SJCRH30 (cell line): ENCODE measurements at places on chromosomes 16 and 17.

DNA sequence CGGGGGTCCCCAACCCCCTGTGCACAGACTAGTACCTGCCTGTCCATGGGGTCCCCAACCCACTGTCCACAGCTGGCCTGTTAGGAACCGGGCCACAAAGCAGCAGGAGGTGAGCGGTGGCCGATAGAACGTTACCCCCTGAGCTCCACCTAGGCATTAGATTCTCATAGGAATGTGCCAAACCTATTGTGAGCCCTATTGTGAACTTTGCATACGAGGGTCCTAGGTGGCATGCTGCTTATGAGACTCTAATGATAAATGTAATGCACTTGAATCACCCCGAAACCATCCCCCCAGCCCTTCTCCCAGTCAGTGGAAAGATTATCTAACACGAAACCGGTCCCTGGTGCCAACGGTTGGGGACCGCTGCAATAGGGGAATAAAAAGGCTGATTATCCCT lies 1.5 kb downstream of the REXO5 start:
- no peak for DNase-seq

- no peak for DNase-seq
Observed at GRCh38 chr16:61726125-61726524, 310.1 kb downstream of the CDH8 start.

DNA sequence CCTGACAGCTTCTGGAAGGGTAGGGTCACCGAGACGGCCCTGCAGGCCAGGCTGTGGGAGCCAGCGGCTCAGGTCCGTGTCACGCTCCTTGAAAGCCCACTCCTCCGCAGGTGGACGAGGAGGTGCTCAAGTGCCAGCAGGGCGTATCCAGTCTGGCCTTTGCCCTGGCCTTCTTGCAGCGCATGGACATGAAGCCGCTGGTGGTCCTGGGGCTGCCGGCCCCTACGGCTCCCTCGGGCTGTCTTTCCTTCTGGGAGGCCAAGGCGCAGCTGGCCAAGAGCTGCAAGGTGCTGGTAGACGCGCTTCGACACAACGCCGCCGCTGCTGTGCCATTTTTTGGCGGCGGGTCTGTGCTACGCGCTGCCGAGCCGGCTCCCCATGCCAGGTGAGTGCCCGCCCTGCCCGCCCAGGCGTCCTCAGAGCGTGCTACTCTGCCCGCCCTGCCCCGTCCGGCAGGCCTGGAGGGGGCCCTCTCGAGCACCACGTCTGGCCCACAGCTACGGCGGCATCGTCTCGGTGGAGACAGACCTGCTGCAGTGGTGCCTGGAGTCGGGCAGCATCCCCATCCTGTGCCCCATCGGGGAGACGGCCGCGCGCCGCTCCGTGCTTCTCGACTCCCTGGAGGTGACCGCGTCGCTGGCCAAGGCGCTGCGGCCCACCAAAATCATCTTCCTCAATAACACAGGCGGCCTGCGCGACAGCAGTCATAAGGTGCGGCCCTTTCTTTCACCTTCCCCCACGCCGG lies 1.3 kb downstream of the NAGS start:
- no peak for DNase-seq

- no peak for DNase-seq
Observed at GRCh38 chr16:87757841-87758426, 7.9 kb downstream of the KLHDC4 start.

DNA sequence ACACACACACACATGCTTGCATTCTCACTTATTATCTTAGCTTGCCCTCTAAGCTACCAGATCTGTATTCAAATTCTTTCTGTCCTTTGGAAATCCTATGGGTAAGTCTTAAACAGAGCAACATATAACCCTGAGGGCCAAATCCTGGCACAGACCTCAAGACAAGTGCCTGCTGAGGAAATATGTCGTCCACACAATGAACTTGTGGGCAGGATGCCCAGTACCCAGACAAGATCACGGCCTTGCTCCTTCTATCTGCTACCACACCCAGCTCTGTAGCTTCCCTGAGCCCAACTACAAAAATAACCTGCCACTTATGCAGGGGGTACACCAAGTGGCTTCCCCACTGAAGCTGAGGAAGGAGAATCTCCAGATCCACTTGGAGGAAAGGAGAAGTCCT lies 37.3 kb upstream of the FA2H start:
- no peak for DNase-seq

DNA sequence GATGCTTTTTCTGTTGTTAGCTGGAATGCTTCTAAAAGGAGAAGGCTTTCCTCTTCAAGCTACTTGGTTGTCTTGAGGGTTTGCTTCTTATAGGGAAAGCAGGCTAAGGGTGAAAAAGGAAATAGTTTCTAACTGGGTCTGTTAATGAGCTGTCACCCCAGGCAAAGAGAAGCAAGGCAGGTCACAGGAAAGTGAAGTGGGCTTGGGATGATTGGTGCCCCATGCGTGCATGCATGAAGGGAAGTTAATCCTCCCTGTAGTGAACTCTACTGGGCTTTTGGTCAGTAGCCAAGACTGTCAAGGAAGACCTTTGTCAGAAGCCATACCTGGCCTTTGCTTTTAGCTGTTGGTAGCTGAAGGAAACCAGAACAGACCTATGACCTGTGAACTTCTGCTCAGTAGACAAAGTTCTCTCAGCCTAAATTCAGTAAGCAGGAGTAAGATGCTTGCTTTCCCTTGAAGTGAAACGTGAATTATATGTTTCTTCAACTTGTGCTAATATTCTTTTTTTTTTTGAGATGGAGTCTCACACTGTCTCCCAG lies 16.5 kb downstream of the TENT4B start:
- no peak for DNase-seq

GRCh38 chr17:77867308-77867781 lies 91.2 kb upstream of the TNRC6C start:
- DNase-seq = no peak

GRCh38 chr17:21194226-21194625 lies 19.7 kb downstream of the TMEM11 start:
- DNase-seq = peak; percentile 97

DNA sequence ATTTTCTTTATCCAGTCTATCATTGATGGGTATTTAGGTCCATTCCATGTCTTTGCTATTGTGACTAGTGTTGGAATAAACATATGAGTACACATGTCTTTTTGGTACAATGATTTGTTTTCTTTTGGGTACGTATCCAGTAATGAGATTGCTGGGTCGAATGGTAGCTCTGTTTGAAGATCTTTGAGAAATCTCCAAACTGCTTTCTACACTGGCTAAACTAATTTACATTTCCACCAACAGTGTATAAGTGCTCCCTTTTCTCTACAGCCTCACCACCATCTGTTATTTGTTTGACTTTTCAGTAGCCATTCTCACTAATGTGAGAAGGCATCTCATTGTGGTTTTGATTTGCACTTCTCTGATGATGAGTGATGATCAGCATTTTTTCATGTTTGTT lies 103.7 kb downstream of the GOSR1 start:
- no peak for DNase-seq

DNA sequence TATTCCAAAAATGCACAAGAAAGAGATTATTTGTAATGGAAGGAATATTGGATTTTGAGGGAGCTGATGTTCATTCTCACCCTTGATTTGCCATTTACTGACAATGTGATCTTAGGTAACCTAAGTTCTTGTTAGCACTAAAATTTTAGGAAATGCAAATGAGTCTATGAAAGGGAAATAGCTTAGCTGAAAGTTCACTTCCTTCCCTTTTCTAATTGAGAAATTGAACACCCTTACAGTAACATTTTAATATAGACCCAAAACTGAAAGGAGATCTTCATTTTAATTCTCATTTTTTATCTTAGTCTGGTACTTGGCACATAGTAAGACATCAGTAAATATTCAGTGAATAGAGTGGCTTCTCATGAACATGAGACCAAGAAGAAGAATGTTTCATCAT lies 10.9 kb upstream of the WSB1 start:
- DNase-seq = no peak

DNA sequence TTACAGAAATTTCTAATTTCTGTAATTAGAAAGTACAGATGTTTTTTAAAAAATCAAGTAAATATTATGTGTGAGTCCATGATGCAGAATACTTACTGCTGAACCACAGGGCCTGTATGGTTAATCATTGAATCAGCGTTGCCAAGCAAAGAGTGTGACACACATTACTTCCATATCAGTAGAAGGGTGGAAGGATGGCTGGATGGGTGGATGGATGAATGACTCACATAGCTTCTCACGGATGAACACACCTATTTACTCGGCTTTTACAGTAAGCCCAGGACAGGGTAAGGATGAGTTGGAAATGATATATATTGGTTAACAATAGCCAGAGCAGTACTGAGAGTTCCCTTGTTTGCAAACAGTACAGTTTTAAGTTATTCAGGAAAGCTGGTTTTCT lies 495.9 kb upstream of the RBFOX1 start:
- DNase-seq = no peak

- peak; percentile 36 for DNase-seq
Observed at GRCh38 chr17:27569257-27569722, 61.7 kb upstream of the LGALS9 start.

DNA sequence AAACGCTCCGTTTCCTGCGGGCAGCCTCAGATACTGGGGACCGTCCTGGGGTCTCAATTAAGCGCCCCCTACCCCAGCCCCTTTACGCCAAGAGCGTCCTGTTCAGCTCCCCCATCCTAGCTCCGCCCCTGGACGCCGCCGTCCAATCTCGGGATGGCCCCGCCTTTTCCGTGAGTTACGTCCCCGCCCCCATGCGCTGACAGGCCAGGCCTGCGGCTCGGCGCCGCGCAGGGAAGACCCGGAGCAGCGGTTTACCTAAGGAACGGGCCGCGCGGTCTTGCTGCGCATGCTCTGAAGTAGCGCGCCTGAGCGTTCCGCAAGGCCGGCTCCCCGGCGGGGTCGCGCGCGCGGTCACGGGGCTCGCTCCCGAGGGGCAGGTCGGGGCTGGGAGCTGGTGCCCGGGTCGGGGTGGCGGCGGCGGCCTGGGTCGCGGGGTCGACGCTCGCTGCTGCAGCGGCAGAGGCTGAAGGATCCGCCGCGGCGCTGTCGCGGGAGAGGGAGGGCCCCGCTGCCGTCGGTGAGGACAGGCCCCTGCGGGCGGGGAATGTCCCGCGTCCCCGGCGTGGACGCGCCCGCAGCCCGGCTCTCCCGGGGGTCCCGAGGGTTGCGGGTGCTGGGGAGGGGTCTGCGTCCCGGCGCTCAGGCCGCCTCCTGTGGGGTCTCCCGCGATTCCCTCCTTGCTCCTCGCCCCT lies at the start of gene FLYWCH1:
FLYWCH1 (plus strand) TSS at position 294 of the 692 bp plus-strand sequence. CDS start 17,755 bp downstream, outside the sequence.
- peak; percentile 97 for DNase-seq

DNA sequence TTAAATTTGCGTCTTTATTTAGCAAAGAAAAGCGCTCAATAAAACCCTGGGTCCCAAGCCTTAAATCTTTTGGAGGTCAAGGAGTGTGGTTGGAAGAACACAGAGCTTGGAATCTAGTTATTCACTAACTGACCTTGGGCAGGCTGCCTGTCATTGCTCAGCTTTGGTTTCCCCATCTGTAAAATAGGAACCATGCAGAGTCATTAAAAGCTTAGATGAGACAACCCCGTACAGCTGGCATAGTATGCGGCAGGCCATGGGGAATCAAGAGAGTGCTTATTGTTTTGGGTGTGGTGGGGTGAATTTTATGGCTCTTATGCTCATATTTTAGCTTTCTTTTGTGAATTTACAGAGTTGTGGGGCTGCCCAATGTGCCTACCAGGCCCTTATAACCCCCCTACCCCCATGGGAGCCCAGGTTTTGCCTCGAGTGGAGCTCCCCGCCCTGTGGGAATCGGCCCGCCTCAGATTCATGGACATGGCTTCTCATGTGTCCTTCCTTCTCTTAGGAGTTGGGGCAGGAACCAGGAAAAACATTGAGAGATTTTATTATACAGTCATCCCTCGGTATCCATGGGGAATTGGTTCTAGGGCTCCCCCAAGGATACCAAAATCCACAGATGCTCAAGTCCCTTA lies 113.5 kb downstream of the CLEC16A start:
- no peak for DNase-seq

DNA sequence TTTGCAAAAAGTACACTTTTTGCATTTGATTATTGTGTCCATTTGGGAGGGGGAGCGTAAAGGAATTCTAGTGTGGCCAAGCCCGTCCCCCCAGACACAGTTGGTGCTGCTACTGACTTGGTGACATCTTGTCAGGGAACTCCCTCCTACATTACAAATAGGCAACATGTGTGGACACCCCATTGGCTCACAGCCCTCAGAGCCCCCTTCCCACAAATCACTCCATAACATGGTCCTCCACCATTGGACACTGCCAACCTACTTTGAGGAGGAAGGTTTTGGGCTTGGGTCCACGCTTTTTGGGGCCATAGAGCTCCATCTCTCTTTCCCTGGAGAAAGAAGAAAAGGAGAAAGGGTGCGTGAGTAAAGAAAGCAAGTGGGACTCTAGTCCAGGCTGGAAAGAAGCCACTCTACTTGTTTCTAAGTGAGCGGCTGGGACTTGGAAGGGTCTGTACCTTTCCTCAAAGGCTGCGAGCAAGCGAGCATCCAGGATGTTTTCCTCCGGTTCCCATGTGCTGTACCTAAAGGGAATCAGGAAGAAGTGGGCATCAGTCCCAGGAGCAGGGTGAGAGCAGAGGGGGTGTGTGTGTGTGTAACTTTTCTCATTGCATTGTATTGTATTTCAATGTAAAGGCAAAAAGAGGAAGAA lies 958 bp downstream of the CBX8 start:
- DNase-seq = no peak

- DNase-seq = no peak
Observed at GRCh38 chr17:65081439-65081838, 24.9 kb upstream of the GNA13 start.

DNA sequence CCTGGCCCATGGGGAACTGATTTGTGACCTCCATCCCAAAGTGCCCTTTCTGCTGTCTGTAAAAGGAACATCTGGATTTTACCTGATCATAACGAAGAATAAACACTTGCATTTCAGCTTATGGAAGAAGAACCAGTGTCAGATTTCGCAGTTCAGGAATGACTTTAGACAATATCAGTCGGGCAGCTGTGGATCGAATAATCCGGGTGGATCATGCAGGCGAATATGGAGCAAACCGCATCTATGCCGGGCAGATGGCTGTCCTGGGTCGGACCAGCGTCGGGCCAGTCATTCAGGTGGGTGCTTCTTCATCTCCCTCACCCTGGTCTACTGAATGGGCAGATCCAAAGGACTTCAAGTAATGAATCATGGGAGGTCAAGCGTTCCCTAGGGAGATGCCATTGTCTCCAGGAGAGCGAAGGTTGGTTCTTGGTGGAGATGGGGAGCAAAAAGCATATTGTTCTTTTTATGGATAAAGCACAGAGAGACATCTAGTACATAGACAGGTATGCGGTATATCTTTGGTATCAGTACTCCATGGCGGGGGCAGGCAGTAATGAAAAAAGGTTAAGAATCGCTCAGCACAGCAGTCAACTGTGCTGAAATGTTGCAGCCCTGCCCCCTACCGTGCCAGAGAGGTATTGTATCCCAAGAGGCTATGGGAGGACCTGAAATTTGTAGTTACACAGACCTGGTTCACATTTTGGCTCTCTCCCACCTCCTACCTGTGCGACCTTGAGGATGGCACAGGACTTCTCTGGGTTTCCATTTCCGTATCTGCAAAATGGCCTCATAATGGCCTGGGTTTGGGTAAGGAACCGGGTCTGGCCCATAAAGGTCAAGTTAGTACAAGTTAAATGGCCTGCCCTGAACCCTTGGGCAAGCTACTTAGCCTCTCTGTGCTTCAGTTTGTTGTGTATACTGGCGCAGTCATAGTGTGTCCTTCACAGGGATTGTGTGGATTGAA lies 4.7 kb downstream of the COQ7 start:
- DNase-seq = no peak
